Fibroblast of skin of left quadriceps (primary cell): ENCODE measurements at places on chromosomes 12 and 14.

- DNase-seq, result no peak
These were observed 87.0 kb downstream of the SRRM4 start for GRCh38 chr12:119068129-119068856.

GRCh38 chr14:35821564-35822411 lies 4.3 kb upstream of the BRMS1L start:
- DNase-seq, result no peak

- no peak for DNase-seq
These were observed 1202.3 kb downstream of the GALC start for GRCh38 chr14:86790408-86791364.

- DNase-seq, result no peak
These were observed 191.7 kb upstream of the LHX5 start for GRCh38 chr12:113663396-113663795.

DNA sequence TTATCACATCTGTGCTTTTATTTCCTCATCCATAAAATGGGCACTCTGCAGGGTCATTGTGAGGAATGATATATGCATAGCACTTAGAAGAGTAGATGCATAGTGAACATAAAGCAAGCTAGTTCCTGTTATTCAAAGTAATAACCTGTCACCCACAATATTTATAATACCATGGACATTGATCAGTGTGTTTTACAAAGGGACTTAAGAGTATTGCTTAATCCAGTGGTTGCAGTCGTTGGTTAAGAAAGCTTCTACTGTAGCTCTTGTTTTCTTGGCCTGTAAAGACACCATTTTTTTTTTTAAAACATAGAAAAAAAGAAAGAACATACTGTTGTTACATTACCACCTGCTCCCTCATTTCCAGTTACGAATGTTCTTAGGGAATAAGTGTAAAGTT lies 13.1 kb downstream of the METAP2 start:
- no peak for DNase-seq

- no peak for DNase-seq
These were observed 68.4 kb upstream of the BCAT1 start for GRCh38 chr12:25017336-25017735.

DNA sequence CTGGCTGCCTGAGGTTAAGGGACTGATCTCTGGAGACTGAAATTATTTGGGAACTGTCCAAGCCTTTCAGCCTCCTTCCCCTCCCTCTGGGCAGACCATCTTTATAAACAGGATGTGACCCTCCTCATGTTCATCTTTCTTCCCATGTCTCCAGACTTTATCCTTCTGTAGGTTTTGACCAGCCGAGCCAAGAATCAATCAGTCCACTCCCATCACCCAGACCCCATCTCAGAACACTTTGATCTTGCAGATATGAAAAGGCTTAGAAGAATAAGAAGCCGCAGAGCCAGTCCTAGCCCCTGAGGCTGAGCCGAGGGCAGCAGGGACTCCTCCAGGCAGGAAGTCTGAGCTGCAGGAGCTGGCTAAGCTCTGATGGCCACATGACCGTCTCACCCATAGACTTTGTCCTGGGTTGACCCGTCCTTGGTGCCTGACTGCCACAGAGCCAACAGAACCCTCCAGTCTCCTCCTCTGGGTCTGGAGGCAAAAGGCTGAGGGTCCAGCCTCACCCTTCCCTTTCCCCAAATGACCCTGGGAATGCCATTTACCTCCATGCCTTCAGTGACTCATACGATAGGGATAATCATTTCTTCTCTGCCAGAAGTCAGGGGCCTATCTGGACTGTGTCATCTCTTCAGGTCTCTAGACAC lies 1.6 kb downstream of the KRT71 start:
- no peak for DNase-seq

DNA sequence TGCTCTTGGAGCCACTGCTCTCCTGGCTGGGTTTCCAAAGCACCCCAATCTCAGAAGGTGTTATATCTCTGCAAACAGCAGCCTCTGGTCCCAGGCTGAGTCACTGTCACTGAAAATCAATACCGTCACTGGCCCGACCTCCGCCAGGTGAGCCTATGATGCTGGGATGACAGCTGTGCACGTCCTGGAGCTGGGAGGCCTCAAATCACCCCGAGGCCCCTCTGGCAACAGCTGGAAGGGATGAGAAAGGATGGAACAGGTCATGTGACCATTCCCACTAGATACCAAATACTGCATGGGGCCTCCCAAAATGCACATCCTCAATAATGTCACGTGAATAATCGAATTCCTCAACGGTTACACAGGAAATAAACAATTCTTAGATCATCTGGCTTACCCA lies 190.8 kb downstream of the TTC7B start:
- no peak for DNase-seq

GRCh38 chr14:37813732-37814131 lies 218.3 kb downstream of the TTC6 start:
- no peak for DNase-seq

- DNase-seq, result no peak
These were observed 213.3 kb downstream of the EPS8 start for GRCh38 chr12:15575671-15576541.

DNA sequence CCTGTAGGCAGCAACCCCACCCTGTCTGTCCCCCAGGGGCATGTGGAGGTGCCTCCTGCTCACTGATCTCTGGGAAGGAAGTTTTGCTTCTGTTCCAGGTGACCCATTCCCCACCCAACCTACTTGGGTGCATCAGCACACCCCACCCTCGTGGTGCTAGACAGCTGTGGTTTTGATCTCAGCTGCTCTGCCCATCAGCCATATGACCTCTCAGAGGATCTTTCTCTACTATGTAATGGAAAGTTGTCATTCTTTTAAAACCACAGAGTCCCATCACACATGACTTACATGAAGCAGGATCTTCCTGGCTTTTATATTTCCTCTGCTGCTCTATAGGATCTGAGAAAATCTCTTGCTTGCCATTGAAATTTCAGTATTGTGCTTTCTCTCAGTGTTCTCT lies 13.5 kb upstream of the KRT82 start:
- no peak for DNase-seq

DNA sequence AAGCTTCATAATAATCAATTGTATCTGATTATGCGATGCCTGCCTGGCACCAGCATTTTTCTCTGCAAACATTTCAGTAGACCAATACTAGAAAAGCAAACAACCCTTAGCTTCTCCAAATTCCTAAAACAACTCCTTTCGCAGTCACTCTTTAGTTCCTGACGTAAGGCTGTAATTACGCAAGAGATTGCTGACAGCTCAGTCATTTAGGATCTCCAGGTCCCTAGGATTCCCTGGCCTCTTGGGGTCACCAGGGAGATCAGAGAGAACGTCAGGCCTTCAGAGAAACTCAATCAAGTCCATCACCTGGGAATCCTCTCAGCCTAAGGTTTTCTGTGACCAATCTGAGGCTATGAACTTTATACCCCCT lies 390.6 kb downstream of the PAWR start:
- peak; percentile 12 for DNase-seq

DNA sequence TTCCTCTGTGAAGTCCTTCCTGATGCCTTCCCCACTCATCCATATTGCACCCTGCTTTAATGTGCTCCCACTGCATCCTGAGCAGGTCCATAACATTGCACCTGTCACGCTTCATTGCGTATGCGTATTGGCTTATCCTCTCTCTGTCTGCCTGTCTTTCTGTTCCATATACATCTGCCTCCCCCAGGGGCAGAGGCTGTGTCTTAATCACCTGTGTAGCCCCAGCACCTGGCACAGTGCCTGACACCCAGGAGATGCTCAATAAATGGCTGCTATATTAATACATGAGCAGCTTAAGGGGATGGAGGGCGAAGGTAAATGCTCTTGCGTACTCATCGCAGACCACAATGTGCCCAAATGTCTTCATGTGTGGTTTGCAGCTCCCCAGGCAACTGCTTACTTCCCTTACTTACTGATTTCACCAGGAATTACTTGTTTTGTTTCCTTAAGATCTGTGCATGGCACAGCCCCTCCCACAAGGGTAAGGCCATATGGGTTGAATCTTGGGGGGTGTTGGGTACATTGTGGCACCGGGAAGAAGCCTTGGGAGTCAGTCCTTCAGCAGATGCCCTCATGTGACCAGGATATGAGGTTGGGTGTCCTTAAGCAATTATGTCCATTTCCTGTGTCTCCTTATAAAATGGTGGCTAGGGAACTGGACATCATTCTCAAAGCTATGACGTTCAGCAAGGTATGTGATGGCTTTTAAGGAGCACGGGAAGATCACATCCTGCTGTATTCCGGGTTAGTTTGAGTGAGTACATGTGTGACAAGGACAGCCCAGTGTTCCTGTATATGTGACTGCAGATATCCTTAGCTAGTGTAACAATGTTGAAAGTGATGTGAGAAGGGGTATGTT lies 848 bp upstream of the CPNE6 start:
- no peak for DNase-seq

- DNase-seq, result peak; percentile 31
These were observed 19.3 kb downstream of the CCDC62 start for GRCh38 chr12:122793685-122794106.

GRCh38 chr12:18146363-18146762 lies 56.4 kb upstream of the RERGL start:
- DNase-seq, result no peak

DNA sequence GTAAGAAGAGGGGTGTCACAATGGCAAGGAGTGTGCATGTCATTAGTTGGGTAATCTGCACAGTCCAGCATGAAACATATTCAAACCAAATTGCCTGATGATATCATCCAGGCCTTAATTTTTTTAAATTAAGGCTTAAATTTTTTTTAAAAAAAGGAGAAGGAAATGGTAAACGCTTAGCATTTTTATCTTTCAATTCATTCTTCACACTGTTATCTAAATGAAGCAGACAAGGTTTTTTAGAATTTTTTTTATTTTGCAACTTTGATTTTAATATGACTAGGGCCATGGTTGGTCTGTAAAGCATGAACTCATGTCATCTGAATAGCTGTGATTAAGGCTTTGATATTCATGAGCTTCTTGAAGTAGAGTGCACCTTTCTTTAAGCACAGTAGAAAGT lies 362.5 kb downstream of the SYT1 start:
- no peak for DNase-seq

GRCh38 chr12:32902287-32902997 lies 5.9 kb upstream of the PKP2 start:
- no peak for DNase-seq

- DNase-seq, result no peak
These were observed 728.8 kb downstream of the RERGL start for GRCh38 chr12:17361224-17361623.

- DNase-seq, result no peak
These were observed 397.8 kb upstream of the MIS18BP1 start for GRCh38 chr14:45650754-45651153.

DNA sequence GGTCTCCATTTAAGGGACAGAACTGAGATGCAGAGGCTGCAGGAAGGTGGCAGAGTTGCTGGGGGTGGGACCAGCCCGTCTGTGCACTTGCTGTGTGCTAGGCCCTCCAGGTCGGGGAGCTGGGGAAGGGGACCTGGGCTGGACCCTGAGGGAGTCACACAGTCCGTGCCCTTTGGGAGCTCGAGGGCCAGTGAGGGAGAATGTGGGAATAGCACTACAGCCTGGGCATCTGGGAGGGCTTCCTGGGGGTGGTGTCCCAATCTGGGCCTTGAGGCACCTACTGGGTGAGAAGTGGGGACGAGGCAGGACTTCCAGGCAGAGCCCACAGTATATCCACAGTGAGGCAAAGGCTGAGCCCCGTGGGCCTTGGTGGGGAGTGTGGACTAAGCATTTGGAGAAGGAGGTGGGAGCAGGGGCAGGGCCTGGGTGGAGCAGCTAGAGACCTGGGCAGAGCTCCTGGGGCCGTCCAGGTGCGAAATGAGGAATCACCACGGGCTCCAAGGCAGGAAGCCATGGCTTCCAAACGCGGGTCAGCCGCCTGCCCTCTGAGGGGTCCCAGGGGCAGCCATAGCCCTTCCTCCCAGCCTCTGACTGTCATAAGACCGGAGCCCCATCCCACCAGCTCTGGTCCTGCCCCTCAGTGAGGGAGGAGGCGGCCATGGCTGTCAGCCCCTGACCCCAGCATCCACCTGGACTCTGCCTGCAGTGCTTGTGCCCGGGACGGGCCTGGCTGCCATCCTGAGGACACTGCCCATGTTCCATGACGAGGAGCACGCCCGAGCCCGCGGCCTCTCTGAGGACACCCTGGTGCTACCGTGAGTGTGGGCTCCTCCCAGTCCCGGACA lies 6.6 kb downstream of the ASPG start:
- no peak for DNase-seq

DNA sequence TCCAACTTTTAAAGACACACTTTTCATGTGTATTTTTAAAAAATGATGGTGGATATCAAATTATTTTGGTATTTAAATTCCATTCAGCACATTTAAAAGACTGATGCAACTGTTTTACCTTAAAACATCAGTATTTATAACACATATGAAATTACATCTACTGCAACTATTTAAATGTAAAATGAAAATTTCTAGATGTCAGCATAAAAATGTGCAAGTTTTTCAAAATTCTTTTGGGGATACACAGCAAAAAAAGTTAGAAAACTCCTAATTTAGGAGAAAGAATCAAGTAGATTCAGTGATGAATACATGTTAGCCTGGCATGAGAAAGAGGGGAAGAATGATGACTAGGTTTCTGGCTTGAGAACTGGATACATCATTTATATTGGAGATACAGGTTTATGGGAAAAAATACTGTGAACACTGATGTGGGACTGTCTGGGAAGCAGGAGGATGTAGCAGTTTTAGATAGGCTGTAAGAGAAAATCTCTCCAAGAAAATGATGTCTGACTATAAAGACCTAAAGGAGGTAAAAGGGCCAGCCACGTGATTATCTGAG lies 9.2 kb downstream of the SOS2 start:
- peak; percentile 3 for DNase-seq

DNA sequence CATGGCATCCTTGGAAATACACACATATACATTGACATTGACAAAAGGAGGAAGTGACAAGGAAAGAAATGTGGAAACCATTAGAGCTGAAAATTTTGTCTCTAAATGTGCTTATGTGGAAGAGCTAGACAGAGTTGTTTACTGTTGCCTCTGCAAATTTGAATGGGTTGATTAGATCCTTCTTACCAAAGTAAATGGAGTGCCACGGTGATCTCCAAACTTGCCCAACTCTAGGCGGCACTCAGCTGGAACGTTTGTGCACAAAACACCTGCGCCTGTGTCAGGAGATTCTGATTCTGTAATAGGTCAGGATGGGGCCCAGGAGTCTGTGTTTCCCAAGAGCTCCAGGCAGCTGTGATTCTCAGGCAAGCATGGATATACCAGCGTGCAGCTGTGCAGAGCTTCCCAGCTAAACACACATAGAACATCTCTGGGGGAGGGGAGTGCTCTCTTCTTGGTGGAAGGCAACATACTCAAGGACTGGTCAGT lies 77.8 kb upstream of the BDKRB2 start:
- no peak for DNase-seq

GRCh38 chr12:32357601-32358249 lies 41.6 kb upstream of the FGD4 start:
- DNase-seq, result no peak

GRCh38 chr14:75941030-75941429 lies 40.8 kb downstream of the TGFB3 start:
- peak; percentile 11 for DNase-seq

DNA sequence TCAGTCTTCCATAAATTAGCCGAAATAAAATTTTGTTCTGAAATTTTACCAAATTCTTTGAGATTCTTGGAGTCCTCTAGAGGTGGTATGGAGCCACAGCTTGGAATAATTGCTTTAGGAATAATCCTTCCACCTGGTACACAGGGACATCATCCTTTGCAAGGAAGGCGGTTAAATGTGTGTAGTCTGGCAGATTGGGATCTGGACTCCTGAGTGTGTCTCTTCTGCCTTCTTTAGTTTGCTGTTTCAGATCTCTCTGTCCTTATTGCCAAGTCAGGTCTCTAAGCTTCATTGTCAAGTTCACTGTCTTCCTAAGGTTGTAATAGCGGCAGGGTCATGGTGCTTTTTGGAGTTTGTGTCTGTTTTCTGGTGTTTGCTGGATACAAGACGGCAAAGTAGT lies 393.9 kb upstream of the RGS6 start:
- DNase-seq, result no peak
